Naive thymus-derived CD8-positive, alpha-beta T cell (primary cell): ENCODE measurements at places on chromosomes 2 and 18. TPM values are rescaled to one million over a fixed set of nuclear protein-coding genes. Genes with fewer than 3 reads are reported as not detected.
A peak's percentile ranks its signal among the peaks of the same experiment; 100 is the strongest.

ERICH2 gene
- total RNA-seq, result not detected

KCMF1 gene
- 74.8 TPM for total RNA-seq

PRSS56 gene
- total RNA-seq, result not detected

CTAGE1 gene
- not detected for total RNA-seq

SOX11 gene
- total RNA-seq, result not detected

FAM117B gene
- 55.6 TPM for total RNA-seq

DAW1 gene
- total RNA-seq, result not detected

NDC80 gene
- total RNA-seq, result 3.3 TPM

DNA sequence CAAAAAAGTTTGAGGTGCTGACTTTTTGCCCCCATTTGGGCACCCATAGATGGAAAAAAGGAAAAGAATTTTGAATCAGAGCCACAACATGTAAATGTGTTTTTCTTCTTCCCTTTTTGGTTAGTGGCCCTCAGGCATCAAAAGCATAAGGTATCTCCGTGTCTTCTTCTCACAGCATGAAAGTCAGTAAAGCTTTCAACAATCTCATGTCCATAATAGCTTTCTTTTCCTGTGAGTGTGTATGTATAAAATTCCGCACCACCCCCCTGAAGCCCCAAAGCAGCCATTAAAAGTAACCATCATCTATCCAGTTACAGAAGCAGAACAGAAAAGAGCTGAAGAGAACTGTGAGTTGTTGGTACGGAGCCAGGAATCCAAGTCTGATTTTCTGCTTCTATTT lies 1539.7 kb upstream of the ACVR2A start:
- no peaks in the 10 kb centered on the region for H3K36me3 ChIP-seq
- no peaks in the 10 kb centered on the region for H3K27me3 ChIP-seq
- H3K4me1 ChIP-seq, result no peaks in the 10 kb centered on the region

DNA sequence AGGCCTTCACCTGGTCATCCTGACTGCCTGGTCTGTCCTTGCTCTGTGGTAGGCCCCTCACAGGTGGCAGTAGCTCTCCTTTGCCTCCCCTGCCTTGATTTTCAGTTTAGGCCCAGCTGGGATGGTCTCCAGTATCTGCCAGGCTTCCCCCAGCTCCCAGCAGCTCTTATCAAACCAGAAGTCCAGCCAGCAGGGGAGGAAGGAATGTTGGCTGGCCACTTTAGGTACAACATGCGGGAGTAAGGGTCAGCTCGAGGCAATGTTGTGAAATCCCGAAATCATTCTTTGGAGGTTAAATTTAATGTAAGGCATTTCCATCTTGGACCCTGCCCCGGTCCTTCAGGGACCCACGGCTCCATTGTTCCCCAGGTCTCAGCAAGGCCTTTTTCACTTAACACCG lies 16.8 kb downstream of the ATP6V1C2 start:
- no peak for DNase-seq
- no peak overlapping the region for H3K4me3 ChIP-seq
- no peaks in the 10 kb centered on the region for H3K36me3 ChIP-seq
- peaks cover 6% of the 10 kb centered on the region for H3K27me3 ChIP-seq
- H3K27ac ChIP-seq, result no peak overlapping the region
- no peaks in the 10 kb centered on the region for H3K4me1 ChIP-seq

GRCh38 chr2:219687882-219688559 lies 60.6 kb downstream of the SLC4A3 start:
- H3K4me3 ChIP-seq, result no peak overlapping the region
- peaks cover 18% of the 10 kb centered on the region for H3K4me1 ChIP-seq
- no peak overlapping the region for H3K27ac ChIP-seq

DNA sequence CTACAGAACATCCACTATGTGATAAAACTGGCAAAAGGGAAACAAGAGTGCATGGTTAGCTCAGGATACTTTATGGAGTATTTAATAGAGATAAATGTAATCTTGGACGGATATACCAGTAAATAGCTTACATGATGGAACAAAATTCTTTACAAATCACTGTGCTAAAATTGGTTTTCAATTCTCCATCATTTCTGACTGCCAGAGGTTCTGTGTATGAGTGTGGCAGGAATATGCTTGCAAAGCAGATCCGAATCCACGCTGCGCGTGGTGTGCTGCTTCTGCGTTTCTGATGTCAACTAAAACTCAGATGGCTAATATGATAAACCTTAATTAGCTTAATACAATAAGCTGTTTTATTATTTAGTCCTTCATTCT lies 2.1 kb downstream of the ZNF532 start:
- DNase-seq, result no peak
- H3K4me1 ChIP-seq, result no peaks in the 10 kb centered on the region
- peaks cover 64% of the 10 kb centered on the region for H3K27me3 ChIP-seq
- H3K4me3 ChIP-seq, result no peak overlapping the region
- no peak overlapping the region for H3K27ac ChIP-seq

DNA sequence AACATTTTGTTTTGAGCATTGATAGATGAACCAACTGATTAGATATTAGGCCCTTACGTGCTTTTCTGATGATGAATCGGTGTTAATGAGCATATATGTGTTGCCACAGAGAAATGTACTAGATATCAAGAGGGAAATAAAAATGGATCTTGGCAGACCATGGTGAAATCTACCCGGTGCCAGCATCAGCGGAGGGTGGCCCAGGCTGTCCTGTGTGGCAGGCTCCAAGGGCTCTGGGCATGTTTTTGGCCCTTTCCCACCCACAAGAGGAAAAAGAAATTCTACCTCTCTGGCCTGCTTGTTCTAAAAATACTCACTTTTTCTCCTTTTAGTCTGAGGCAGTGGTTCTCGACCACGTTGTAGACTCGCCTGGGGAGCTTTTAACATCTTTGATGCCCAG lies 154.2 kb downstream of the CTIF start:
- no peak for DNase-seq
- no peak overlapping the region for H3K4me3 ChIP-seq
- no peaks in the 10 kb centered on the region for H3K36me3 ChIP-seq
- H3K27me3 ChIP-seq, result no peaks in the 10 kb centered on the region
- no peaks in the 10 kb centered on the region for H3K4me1 ChIP-seq
- H3K27ac ChIP-seq, result no peak overlapping the region

- no peaks in the 10 kb centered on the region for H3K4me1 ChIP-seq
- DNase-seq, result no peak
- H3K4me3 ChIP-seq, result no peak overlapping the region
- no peaks in the 10 kb centered on the region for H3K36me3 ChIP-seq
- no peak overlapping the region for H3K27ac ChIP-seq
Measured at GRCh38 chr2:145931781-145932395, 1412.0 kb upstream of the ZEB2 start.

GRCh38 chr2:144675731-144676130 lies 155.8 kb upstream of the ZEB2 start:
- no peaks in the 10 kb centered on the region for H3K4me1 ChIP-seq
- no peaks in the 10 kb centered on the region for H3K36me3 ChIP-seq
- H3K27ac ChIP-seq, result no peak overlapping the region

DNA sequence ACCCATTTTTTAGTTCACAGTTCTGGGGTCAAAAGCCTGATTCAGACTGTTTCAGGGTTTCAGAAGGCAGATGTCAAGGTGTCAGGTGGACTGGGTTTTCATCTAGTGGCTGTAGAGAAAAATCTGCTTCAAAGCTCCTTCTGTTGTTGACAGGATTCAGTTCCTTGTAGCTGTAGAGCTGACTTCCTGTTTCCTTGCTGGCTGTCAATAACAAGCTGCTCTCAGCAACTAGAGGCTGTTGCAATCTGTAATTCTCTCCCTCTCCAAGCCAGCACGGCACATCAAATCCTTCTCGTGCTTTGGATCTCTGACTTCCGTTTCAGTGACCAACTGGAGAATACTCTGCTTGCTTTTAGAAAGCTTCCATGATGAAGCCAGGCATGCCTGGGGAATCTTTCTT lies 179.4 kb downstream of the DOK6 start:
- H3K4me1 ChIP-seq, result peaks cover 13% of the 10 kb centered on the region
- H3K36me3 ChIP-seq, result no peaks in the 10 kb centered on the region
- peak overlapping the region; percentile 19 for H3K27ac ChIP-seq
- DNase-seq, result no peak

GRCh38 chr2:206408323-206409320 lies 34.7 kb upstream of the ADAM23 start:
- no peak overlapping the region for H3K27ac ChIP-seq
- H3K27me3 ChIP-seq, result peaks cover 4% of the 10 kb centered on the region
- DNase-seq, result no peak
- no peak overlapping the region for H3K4me3 ChIP-seq
- no peaks in the 10 kb centered on the region for H3K36me3 ChIP-seq
